Urothelium cell line (cell line): ENCODE measurements at places on chromosomes 5 and 9.
A peak's percentile ranks its signal among the peaks of the same experiment; 100 is the strongest.

- DNase-seq: no peak
Observed at GRCh38 chr5:11520241-11520930, 383.9 kb downstream of the CTNND2 start.

- DNase-seq: no peak
Observed at GRCh38 chr9:72982146-72982799, 29.4 kb upstream of the ALDH1A1 start.

DNA sequence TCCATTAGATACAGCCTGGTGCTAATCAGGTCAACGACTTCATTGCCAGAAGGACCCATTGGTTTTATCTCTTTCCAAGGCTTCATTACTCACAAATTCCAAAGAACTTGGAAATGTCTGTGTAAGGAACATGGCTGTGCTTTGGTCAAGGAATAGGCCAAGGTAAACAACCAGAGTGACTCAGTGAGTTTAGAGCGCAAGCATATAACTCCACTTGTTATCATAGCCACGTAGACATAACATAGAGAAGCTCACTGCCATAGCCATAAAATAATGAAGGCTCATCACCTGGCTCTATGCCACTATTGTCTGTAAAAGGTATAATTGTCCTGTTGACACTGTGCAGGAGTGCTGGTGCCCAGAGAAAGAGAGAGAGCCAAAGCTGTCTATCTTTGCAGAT lies 139.3 kb upstream of the PLCXD3 start:
- no peak for DNase-seq

DNA sequence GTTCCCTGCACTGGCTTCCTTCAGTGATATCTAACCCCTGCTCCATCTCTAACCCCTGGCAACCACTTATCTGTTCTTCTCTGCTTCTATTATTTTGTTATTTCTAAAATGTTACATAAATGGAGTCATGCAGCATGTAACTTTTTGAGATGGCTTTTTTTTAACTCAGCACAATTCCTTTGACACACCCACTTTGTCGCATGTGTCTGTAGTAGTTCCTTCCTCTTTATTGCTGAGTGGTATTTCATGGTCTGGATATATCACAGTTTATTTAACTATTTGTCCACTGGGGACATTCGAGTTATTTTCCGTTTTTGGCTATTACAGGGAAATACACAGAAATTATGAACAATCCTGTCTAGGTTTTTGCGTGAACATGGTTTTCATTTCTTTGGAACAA lies 200.2 kb downstream of the TRIO start:
- no peak for DNase-seq

- peak; percentile 62 for DNase-seq
Observed at GRCh38 chr9:113187929-113188595, 33.0 kb downstream of the FKBP15 start.

DNA sequence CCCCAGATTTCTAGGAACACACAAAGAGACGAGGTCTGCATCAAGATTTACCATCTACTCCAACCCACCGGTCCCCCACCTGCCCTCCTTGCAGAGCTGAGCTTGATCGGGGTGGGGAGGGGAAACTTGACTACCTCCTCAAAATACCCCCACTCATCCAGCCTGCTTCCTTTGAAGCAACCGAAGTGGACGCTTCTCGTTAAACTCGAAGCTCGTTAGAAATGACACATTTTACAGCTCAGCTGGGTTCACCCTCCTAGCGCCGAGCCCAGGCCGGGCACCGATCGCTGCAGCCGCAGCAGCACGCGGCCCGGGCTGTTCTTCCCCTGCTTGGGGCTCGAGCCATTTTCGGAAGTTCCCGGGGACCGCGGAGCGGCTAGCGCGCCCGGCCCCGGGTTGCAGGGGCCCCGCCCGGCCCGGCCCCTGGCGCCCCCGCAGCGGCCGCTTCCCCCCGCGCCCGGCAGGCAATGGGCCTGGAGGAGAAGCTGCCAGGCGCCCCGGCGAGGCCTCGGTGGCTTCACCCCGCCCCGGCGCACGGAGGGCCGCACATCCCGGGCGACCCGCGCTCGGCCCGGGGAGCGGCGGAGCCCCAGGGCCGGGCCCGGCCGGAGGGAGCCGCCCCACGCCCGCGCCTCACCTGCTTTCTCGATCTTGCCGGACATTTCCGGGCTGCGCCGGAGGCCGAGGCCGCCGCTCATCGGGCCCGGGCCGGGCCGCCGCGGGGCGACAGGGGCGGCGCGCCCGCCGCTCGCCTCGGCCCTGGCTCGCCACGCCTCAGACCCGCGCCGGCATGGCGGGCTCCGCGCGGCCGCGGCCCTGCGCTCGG lies 530 bp downstream of the RAPGEF1 start:
- DNase-seq: peak; percentile 47

GRCh38 chr9:15180124-15180523 lies 126.9 kb downstream of the TTC39B start:
- DNase-seq: no peak

- DNase-seq: no peak
Observed at GRCh38 chr9:94772639-94773303, 46.3 kb downstream of the AOPEP start.

DNA sequence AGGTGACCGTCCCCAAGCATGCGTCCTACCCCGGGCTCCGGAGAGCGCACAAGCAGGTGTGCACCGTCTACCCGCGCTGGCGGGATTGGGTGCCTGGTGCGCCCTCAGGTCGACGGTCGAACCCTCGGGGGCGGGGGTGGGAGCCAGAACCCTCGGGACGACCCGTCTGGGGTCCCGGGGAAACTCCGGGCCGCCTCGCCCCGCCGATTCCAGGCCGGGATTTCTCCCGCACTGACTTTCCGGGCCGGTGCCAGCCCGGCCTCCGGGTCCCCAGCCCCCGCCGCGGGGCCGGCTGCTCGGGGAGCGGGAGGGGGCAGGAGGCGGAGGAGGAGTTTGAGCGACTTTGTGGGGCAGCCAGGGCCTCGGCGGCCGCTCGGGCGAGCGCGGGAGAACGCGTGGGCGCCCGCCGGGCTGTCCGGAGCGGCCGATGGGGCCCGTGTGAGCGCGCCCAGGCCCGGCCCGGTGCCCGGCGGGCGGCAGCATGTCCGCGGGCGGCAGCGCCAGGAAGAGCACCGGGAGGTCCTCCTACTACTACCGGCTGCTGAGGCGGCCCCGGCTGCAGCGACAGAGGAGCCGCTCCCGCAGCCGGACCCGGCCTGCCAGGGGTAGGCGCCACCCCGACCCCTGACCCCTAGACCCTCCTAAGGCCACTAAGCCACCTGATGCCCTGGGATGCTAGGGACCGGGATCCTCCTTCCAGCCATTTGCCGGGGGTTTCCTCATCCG lies at the start of gene DAB2IP:
DAB2IP (plus strand) TSS at position 340 of the 726 bp plus-strand sequence; CDS start at position 482, 142 bp downstream.
- DNase-seq: peak; percentile 61

DNA sequence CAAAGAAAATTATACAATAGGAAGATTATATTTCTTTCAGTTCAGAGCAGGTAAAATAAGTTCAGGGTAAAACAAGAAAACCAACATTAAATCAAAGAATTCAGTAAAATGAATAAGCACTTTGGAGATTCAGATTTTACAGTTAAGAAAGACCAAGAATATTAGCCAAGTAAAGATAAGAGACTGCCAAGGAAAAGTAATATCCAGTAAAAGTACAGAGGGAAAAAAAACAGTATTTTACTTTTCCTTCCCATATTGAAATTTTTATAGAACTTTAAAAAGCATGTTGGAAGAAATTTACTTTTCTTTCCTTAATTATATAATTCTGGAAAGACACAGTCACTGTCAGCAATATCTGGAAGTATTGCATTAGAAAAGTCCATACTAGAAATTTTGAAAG lies 393.4 kb downstream of the NFIB start:
- no peak for DNase-seq

- DNase-seq: peak; percentile 23
Observed at GRCh38 chr9:73200694-73201452, 49.2 kb downstream of the ANXA1 start.

DNA sequence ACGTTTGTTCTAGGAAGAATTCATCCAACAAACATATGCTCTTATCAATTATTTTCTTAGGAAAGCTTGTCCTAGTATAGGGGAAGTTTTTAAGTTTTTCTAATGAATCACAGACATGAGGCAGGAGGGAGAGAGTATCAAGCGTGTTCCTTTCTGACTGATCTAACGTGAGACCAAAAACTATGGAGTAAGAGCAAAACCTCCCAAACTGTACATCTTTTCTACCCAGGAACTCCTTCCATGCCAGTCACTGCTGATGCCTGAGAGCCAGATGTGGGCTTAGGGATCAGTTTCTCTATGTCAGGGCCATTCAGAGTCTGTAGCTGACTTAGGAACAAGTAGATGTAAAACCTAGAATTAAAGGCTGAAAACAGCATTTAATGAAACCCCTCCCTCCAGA lies 51.7 kb upstream of the NFIB start:
- peak; percentile 15 for DNase-seq

DNA sequence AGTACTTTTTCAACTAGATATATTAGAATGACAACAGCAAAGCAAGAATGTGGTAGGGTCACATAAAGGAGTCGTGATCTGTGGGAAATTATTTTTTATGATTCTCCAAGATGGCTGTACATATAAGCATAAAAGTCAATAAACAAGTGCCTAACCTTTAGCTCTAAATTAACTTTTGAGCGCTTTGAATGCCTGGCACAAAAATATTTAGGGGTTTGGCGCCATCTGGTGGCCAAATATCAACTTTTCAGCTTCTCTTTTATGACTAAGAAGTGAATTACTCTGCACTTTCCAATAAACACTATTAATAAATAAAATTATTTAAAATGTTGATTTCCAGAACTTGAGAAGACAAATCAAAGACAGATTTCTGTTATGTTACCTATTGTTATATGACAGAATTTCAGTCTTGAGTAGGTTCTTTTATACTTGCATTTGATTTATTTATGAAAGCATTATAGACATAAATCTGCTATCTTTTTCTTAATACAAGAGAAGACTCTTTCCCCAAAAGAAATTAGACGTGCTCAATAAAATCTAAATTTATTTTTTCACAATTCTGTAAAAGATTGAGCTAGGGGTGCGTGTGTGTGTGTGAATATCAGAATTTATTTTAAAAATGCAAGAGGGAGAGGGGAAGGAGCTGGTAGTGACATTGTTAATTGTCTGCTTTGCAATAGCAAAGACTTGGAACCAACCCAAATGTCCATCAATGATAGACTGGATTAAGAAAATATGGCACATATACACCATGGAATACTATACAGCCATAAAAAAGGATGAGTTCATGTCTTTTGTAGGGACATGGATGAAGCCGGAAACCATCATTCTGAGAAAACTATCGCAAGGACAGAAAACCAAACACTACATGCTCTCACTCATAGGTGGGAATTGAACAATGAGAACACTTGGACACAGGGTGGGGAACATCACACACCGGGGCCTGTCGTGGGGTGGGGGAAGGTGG lies 36.7 kb upstream of the ARRDC3 start:
- peak; percentile 20 for DNase-seq

GRCh38 chr9:135939351-135940265 lies 21.6 kb downstream of the UBAC1 start:
- no peak for DNase-seq

- DNase-seq: no peak
Observed at GRCh38 chr5:7533941-7534340, 138.0 kb downstream of the ADCY2 start.

DNA sequence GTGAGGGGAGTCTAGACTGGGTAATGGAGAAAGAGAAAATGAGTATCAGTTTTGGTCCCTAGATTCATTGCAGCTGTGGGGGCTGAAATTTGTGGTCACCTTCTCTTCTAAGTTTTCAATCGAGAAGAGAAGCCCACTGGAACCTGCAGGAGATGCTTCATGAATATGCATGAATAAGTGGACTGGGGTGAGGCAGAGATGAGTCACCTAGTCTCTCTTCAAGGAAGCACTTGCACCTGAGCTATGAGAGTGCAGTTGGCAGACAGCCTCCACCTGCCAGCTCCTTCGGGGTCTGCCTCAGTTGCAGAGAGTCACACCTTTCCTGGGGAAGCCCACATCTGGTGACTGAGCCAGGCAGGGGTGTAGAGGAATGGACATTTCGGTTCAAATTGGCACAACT lies 69.1 kb downstream of the ZNF366 start:
- DNase-seq: no peak

GRCh38 chr5:98463676-98464075 lies 309.8 kb upstream of the RGMB start:
- no peak for DNase-seq

DNA sequence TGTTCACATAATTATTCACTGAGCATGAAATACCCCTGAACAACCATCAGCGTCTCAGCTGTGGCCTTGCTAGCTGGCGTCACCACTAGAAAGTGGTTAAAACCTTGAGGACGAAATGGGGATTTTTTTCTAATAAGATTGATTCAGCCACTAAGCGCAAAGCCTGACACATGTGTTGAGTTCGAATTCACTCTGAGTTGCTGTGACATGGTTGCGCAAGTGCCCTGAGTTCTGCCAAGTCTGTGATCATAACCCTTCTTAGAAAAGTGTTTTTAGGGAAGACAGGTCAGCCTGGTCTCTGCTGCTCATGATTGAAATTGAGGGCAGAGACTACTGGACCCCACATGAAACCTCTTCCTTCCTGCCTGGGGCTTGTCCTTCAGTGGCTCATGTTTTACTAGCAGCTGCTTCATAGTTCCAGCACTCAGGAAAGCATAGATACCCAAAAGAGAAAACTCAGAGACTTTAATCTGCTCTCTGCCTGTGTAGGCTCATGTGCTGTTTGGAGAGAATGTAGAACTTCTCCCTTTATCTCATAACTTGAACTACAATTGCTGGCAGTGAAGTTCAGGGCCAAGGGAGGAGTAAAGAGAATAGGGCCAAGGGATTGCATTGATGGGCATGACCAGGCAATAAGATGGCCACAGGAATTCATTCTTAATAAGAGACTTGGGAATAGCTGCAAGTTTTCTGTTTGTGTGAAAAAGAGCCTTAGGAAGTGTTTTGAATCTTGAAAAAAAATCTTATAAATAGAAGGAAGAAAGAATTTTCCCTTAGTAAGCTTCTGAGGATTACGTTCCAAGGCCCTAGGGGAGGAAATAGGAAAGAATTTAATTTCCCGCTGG lies 66.8 kb upstream of the CXCL14 start:
- no peak for DNase-seq

- peak; percentile 39 for DNase-seq
Observed at GRCh38 chr5:152246401-152246800, 158.7 kb downstream of the NMUR2 start.

GRCh38 chr5:10825897-10826644 lies 65.0 kb upstream of the DAP start:
- no peak for DNase-seq

DNA sequence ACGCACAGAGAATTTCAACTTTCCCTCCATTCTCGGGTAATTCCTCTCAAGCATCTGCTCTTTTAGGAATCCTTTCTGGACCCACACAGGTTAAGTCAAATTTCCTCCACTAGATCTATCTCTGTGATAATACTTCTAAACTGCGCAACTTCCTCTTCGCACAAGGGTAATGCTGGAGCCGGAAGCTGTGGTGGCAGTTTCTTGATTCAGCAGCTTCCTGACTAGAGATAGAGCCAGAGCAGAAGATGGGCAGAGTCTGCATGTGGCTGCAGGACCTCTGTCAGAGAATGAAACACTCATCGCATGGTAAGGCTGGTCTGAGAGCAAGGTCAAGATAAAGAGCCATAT lies 11.1 kb upstream of the CDC42SE2 start:
- no peak for DNase-seq

DNA sequence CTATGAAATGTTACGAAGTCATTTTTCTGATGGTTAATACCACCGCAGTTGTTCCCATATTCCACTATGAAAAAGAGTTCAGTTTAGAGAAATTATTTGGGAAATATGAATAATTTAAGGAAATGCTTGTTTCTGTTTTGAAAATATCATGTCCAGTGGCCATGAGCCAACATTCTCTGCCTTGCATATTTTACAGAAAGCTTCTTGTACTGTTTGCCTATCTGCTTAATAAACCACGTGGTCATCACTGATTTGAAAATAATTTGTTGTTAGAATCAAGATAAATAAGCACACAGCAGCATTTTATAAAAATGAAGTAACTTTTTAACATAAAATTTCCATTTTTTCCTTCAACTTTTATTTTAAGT lies 381.5 kb upstream of the CDH18 start:
- DNase-seq: no peak
